NCI-H2081 (cell line): ENCODE measurements at places on chromosomes 11 and 22.

DNA sequence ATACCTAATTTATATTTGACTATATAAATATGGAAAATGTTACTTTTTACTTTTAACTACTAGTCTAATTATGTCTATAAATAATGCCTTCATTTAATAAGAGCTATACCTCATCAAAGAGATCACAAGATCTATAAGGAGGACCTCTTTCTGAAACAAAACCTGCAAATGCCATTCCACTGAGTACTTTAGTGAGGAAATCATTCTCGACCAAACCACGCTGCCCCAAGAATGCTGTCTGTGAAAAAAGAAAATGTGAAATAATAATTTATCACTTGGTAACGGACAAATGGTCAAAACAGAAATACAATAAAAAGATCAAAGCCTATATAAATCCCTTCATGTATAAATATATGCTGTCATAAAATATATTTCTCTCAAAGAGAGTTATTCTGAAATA lies 301.7 kb downstream of the SBF2 start:
- no peak for DNase-seq

- DNase-seq: no peak
These were observed 77.8 kb upstream of the GDPD4 start for GRCh38 chr11:77379253-77379652.

DNA sequence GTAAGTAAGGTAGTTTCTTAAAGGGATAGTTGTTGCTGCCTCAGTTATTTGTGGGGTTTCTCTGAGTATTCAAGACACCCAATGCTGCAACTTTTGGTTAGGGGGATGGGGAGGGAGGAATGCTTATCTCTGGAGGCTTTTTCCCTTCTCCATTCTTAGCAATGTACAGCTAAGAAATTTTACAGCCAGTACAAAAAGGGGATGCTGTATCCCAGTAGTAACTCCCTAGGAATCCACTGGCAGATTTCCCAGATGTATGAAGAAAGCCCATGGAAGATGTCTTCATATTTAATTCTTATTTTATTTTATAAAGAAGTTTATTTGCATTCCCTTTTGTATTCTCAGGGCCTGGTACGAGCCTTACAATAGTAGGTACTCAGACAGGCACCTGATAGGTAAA lies 154.8 kb downstream of the ENTHD1 start:
- DNase-seq: no peak

- no peak for DNase-seq
These were observed 156.4 kb downstream of the ATG16L2 start for GRCh38 chr11:72970557-72971118.

DNA sequence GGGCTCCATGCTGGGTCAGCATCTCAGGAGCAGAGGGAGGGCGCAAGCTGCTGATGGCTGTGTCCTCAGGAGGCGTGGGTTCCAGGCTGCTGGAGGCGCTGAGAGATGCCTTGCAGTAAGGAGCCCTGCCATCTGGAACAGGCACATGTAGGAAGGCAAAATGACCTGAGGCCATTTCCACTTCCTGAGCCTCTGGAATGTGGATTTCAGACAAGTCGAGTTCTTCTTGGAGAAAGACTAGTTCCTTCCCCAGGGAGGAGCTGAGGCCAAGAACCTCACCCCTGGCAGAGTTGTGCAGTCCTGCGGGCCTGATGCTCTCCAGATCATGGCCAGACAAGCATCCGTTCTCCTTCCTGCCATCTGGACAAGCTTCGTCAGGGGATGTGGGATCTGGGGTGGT lies 19.3 kb downstream of the HPS4 start:
- no peak for DNase-seq

DNA sequence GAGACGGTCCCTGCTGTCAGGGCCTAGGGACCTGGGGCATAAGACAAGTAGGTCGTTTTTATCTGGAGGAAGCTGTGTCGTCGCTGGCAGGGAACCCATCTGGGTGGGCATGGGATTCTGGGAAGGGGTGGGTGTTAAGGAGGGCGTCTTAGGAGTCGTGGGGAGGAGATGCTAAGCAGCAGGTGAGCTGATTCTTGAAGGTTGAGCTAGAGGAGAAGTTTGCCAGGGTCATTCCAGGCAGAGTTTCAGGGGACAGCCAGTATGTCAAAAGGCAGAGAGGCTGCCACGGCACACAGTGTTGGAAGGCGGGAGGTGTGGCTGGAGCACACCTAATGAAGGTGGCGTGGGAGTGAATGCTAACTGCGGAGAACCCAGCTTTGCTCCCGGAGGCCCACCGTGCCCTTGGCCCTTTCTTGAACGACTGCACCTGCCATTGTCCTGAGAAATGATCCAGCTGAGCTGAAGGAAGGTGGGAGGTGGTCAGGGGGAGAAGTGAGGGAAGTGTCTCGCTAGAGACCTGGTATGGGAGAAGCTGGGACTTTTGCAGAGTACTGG lies 1.3 kb downstream of the FAM118A start:
- DNase-seq: no peak

DNA sequence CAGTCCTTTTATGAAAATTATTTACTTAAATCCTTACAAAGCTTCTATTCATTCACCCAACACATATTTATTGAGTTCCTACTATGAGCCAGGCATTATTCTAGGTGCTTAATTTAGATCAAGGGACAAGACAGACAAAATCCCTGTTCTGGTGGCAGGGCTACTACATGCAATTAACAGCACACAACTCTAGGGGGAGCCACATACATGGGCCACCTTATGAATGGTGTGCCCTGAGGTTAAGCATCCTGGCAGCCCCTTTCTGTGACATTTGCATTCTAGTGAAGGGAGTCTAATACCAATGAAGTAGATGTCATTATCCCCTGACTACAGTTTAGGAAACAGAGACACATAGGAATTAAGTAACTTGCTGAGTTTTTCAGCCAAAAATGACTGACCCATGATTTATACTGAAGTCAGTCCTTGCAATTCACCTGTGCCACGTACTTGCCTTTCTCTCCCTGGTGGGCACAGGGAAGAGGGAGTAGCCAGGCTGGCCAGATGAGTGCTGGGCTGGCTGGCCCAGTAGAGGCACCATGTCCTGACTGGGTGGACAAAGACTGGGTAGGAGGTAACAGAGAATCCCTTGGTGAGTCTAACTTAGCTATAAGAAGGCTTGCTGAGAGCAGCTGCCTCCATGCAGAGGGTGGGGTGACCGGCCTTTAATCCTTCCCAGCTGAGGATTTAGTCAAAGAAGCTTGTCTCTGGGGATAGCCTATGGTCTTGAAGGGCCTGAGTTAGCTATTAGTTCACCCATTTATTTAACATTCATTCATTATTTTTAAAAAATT lies 52.0 kb upstream of the ELF5 start:
- peak; percentile 12 for DNase-seq

DNA sequence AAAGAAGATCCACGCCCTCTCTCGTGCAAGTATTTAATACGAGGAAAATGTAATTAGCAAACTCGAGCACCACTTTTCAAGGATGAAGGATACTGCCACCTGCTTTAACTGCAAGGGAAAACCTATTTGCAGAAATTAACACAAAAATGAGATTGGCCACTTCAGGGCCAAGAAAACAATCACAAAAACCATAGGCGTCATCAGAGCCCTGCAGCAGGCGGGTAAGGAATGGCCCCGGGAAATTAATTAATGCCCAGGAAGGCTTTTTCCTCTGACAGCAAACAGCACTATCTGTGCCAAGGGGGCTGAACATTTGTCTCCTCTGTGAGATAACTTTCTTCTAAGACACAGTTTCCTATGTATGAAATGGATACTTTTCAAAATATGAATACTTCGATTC lies 255.7 kb downstream of the CTTN start:
- no peak for DNase-seq
